Cardiac muscle cell (in vitro differentiated cells and primary cell): ENCODE measurements at places on chromosomes 5 and 9. TPM values are rescaled to one million over a fixed set of nuclear protein-coding genes. Genes with fewer than 3 reads are reported as not detected.
A peak's percentile ranks its signal among the peaks of the same experiment; 100 is the strongest.

Gene CNOT6
- 7.5 and 20.3 TPM in 2 replicates for total RNA-seq

Gene ASPN
- not detected in 2 replicates for total RNA-seq

Gene TMOD1
- 61.4 and 75.7 TPM in 2 replicates for total RNA-seq

- peak; percentile 63 for DNase-seq
Observed at GRCh38 chr5:35938568-35939227, at the start of gene CAPSL. TSS of gene CAPSL (minus strand) at chr5:35938622. CDS start at chr5:35921120, 17,502 bp downstream.

DNA sequence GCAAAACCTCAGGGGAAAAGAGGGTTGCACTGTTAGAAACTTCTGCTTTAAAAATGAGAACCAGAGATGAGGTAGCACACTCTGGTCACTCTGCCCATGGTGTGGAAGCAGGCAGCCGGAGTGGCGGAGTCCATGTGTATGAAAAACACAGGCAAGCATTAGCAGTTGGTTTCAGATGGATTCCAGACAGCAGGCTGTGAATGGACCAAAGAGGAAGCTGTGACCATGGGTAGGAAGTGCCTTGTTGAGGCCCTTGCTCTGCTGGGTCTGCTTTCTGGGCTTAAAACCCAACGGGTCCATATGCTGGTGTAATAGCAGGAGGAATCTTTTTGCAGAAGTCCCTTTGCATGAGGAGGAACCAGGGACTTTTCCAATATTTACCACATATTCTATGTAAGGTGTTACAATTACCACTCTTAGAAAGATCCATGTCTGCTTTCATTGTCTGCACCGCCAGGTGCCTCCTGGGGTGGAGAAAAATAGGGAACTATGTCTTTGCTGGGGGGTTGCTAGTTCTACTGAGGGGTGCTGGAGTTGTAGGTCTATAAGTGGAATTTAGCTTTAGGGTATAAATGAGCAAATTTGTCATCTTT lies 77.0 kb downstream of the ANKRD55 start:
- no peak for DNase-seq

GRCh38 chr9:14992516-14992915 lies 82.3 kb upstream of the FREM1 start:
- DNase-seq = no peak

DNA sequence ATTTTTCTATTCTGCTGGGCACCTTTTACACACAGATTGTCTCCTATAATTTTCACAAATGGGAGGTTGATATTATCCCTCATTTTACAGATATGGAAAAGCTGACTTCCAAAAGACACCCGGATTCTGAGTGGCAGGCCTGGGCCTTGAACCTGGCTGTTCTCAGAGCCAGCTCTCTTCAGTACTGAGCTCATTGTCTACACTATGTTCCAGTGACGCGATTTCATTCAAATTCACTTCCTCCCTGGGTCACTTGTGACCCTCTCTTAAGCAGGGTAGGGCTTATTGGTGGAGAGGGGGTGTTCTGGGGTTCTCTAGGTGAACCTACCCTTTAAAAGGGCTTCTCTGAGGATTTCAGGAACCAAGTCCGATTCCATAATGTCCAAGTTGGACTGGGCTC lies 70.2 kb downstream of the ANKRD33B start:
- no peak for DNase-seq

- DNase-seq = peak; percentile 50
Observed at GRCh38 chr5:60959156-60959555, 14.2 kb downstream of the NDUFAF2 start.

DNA sequence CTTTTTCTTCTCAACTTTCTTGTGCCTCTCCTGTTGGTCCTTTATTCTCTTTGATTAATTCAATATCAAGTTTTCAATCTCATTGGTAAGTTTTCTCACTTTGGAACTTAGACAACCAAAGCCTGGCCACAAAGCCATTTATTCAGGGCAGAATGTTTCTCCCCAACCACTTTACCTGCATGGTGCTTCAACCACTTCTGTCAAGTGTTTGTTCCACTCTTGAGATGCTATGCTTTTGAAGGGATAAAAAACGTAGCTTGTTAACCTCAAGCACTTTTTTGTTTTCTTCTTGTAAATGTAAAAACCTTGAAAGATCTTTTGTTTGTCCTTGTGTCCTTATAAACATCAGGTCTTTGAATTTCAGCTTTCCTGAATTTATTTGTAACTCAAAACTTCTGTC lies 966.7 kb downstream of the MAT2B start:
- peak; percentile 23 for DNase-seq
